Adrenal gland (tissue), 19 donors: ENCODE measurements at places on chromosomes 1 and 21. TPM values are rescaled to one million over a fixed set of nuclear protein-coding genes. Genes with fewer than 3 reads are reported as not detected.

RHEX gene
- total RNA-seq, result not detected

TMEM167B gene
- total RNA-seq, result 58.1 TPM

ZNF648 gene
- not detected for total RNA-seq

TLCD4 gene
- 19.9 TPM for total RNA-seq

DNAJC6 gene
- total RNA-seq, result 23.7 TPM

ACTA1 gene
- total RNA-seq, result not detected

TDRD5 gene
- total RNA-seq, result 0.74 TPM

CYP4X1 gene
- total RNA-seq, result 5.4 TPM

UTS2 gene
- 0.72 TPM for total RNA-seq
